NCI-H1436 (cell line): ENCODE measurements at places on chromosomes 1 and 21.

GRCh38 chr1:227635596-227635995 lies 72.2 kb downstream of the ZNF678 start:
- DNase-seq: no peak

GRCh38 chr1:105793536-105794146 lies 1262.8 kb upstream of the PRMT6 start:
- DNase-seq: peak; percentile 65

GRCh38 chr21:29486306-29486807 lies 187.6 kb downstream of the BACH1 start:
- no peak for DNase-seq

- no peak for DNase-seq
Measured at GRCh38 chr1:172154551-172154950, 265.9 kb upstream of the C1orf105 start.

GRCh38 chr1:115833856-115834255 lies 7.1 kb downstream of the NHLH2 start:
- no peak for DNase-seq

DNA sequence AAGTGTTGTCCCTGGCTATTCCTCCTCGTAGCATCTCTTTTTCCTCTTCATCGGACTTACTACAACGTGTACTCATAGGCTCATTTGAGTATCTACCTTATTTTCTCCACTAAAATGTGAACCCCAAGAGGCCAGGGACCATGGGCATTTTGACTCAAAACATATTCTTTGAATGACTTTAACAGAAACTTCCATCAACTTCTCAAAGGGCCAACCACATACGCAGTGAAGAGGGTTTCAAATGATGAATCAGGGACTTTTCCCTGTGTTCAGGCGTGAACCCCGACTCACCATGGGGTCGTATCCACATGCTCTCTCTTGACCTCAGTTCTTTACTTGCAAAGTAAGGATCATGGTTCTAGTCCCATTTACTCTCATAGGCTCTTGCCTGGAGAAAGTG lies 20.2 kb upstream of the GPR137B start:
- DNase-seq: no peak

DNA sequence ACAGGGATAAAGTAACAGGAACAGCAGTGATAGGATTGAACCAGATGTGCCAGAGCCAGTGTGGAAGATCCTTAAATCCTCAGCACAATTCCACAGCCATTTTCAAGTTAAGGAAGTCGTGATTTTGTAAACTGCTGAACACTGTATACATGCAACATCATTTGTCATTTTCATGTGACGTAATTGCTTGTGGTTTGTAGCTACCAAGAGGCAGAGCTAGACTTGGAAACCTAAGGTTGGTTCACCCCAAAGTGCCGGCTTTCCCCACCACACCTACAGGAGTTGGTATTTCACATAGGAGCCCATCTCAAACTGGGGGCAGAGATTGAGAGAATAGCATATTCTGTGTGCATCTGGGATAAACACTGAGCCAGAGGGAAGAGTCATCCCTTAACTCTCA lies 113.9 kb downstream of the CAPN8 start:
- DNase-seq: no peak

GRCh38 chr21:26057477-26058170 lies 112.9 kb downstream of the APP start:
- no peak for DNase-seq

DNA sequence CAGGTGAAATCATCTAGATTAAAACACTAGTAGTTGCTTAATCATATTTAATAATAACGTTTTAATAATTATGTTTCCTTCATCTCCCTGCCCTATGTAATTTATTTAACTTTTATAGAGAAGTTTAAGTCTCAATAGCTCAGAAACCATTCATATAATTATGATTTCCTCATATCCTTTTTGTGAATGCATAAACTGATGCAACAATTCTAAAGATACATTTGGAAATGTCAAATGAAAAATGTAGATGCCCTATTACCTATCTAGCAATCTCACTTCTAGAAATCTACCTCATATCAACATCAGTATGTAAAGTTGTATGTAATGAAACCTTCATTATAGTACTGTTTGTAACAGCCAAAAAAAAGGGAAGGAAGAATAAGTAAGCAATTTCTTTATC lies 10.5 kb downstream of the DRAM2 start:
- no peak for DNase-seq

- no peak for DNase-seq
Measured at GRCh38 chr1:3009021-3009420, 12.2 kb upstream of the ACTRT2 start.
